ENCODE measurements at places on chromosomes 2 and 18.

DNA sequence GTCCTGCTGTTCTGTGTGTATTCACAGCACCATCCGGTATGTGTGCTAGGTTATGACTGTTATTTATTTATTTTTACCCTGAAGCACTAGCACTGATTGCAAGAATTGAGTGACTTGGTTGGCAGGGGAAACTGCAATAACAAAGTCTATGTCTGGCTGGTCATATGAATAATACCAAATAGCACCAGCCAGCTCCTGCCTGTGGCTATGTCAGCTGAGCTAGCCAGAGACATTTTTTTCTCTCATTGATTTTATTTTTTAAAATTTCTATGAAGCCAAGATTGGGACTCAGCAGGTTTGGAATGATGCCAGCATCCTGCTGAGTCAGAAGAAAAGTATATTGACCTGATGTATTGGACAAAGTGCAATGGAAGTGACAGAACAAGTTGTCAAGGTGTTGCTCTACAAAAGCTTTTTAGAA lies 188.5 kb upstream of the CDH2 start:
- no peak for DNase-seq

DNA sequence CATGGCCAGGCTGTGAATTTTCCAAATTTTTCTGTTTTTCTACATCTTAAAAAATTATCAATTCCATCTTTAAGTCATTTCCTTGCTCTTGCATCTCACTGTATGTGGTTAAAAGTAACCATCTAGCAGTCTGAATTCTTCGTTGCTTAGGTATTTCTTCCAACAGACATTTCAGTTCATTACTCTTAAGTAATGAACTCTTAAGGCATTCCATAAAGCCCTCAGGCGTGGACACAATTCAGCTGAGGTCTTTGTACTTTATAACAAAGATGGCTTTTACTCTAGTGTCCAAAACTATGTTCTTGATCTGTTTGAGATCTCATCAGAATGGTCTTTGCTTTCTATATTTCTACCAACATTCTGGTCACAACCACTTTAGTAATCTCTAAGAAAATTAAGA lies 253.9 kb upstream of the GCFC2 start:
- DNase-seq: no peak

DNA sequence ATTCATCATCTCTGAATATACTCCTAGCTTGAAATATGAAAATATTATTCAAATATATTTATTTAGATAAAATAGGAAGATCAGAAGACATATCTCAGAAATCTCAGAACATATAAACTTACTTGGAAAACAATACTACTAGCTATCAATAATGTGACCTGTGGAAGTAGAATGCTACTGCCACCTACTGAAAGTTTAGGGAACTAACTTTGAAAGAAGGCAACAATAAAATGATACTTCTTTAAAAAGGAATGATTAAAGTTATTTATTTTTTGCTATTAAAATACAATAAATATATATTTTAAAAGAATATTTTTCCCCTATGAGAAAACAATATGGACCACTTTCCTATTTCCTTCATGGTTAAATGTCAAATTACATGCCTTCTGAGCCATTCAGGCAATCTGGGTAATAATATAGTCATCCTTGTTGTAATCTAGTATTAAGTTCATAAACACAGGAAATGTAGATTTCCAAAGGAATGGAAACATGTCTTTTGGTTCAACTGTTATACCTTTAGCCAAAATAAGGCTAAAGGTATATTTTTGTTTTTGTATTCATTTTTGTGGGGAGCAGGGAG lies 26.0 kb downstream of the ACADL start:
- DNase-seq: no peak

- DNase-seq: no peak
Measured at GRCh38 chr2:73987948-73988700, 3.4 kb downstream of the TET3 start.

DNA sequence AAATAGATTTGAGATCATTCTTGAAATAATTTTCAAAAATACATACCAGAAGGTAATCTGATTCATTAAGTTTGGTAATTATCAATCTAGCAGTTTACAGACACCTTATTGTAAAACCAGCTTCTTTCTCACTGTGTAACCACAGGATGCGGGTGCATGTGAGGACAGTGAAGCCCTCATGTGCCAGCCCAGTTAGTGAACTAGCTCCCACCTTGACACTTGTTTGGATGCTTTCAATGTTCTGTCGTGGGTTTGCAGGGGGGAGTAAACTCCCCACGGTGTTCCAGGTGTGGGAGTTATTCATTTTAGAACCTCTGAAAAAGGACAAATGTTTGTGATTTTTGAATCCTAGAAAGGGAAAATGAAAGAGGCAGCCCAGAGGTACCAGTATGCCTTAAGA lies 59.0 kb downstream of the WDSUB1 start:
- DNase-seq: no peak

DNA sequence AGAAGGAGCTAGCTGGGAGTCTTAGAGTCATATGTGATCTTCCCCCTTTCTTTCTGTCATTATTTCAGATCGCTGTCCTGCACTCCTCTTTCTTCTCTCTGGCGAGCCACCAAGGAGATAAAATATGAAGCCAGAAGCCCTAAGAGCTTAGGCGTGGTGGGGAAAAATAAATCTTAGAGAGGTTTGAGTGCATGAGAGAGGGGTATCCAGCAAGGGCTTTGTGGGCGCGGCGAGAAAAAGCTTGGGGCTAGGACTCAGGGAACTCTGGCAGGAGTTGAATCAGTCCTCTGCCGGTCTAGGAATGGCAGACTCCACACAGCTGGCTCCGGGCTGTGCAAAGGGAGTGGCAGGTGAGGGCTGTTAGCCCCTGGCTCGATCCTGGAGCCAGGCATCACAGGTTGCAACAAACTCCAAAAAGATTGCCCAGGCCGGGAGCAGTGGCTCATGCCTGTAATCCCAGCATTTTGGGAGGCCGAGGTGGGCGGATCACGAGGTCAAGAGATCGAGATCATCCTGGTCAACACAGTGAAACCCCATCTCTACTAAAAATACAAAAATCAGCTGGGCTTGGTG lies 20.1 kb upstream of the IGFBP5 start:
- DNase-seq: no peak

GRCh38 chr2:119674711-119675500 lies 4.1 kb upstream of the TMEM177 start:
- DNase-seq: no peak

GRCh38 chr2:153464395-153464794 lies 14.2 kb downstream of the RPRM start:
- no peak for DNase-seq

DNA sequence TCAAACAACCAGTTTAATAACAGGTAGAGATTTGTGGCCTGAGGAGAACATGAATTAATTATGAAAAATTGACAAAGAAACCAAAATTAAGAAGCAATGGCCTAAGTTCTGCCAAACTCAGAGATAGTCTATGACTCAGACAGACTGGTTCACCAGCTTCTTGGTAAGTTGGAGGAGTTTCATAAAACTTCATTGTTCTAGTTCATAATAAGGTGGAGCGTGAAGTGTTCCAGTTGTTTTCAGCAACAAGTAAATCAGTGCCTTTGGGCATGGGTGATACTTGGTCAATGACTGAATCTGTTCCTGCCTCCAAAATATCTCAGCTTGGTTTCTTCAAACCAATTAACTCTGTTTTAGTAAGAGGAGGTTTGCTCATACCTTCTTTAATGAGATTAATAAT lies 40.0 kb downstream of the SLC40A1 start:
- no peak for DNase-seq

- DNase-seq: no peak
Measured at GRCh38 chr2:99448556-99448955, 41.3 kb downstream of the REV1 start.

DNA sequence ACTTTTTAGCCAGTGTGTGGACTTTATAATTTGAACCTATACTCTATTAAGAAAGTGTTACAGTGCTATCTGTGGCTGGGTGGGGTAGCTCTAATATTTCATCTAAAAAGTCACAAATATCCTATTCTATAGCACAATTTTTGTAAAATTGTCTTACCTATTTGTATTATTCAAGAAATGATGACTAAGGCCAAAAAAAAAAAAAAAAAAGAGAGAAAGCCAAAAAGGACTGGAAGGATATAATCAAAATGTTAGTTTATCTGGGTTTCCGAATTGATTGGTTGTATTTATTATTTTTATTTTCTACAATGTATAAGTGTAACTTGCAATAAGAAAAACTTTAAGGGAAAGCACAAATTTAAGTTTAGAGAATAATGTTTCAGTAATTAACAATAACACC lies 5.5 kb downstream of the ARL6IP6 start:
- DNase-seq: no peak

- peak; percentile 81 for DNase-seq
Measured at GRCh38 chr2:172427256-172427989, at the start of gene ITGA6. ITGA6 (plus strand) TSS chr2:172427586.

DNA sequence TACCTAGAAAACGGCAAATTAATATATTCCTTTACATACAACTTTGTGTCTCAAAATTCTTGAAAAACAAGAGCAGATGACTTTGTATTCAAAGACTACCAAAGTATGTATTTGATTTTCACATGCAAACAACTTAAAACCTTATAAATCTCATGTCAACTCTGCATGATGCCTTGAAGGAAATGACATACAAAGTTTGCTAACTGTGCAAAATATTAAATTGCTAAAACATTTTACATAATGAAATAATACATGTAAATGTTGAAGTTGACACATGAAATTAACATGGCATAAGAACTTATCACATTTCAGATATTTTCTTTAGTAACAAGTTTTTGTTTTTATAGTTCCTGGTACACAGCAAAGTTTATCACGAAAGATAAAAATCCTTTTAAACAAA lies 20.8 kb upstream of the C2orf42 start:
- no peak for DNase-seq

All from activated CD4-positive, alpha-beta T cell treated with anti-CD3 and anti-CD28 coated beads, Interleukin-2, amount 50 U/mL, for 48 hours (primary cell).